ENCODE measurements at places on chromosomes 2 and 18.

DNA sequence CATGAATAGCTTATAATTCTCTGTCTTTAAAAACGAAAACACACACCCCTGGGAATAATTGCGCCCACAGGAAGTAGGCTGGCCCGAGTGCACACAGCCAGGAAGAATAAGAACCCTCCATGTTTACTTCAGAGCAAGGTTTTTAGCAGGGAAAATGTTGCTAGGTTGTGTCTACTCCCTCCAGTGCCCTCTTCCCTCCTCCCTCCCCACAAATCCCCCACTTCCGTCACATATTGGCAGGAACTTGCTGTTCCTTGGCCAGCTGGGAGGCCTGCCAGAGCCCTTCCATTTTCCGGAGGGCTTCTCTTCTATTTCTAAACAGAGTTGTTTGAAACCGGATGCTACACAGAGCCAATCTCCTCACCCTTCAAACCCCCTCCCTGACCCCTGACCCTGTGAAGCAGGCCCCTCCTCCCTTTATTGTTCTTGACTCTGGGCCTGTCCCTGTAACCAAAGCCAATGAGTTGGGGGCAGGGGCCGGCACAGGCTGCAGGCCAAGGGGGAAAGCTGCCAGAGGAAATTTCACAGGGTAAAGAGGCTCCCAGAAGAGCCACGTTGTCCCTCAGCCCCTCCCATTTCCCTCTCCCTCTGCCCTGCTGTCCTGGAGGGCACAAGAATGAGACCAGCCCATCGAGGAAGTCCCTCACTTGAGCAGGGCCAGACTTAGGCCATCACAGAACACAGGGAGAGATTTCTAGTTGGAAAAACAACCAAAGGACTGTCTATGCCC, 49.8 kb upstream of the LGALSL start:
- no peak for DNase-seq

- DNase-seq, result no peak
These were observed 17.4 kb upstream of the RMDN2 start for GRCh38 chr2:37907501-37908225.

- no peak for DNase-seq
These were observed 64.5 kb downstream of the ADI1 start for GRCh38 chr2:3454802-3455201.

DNA sequence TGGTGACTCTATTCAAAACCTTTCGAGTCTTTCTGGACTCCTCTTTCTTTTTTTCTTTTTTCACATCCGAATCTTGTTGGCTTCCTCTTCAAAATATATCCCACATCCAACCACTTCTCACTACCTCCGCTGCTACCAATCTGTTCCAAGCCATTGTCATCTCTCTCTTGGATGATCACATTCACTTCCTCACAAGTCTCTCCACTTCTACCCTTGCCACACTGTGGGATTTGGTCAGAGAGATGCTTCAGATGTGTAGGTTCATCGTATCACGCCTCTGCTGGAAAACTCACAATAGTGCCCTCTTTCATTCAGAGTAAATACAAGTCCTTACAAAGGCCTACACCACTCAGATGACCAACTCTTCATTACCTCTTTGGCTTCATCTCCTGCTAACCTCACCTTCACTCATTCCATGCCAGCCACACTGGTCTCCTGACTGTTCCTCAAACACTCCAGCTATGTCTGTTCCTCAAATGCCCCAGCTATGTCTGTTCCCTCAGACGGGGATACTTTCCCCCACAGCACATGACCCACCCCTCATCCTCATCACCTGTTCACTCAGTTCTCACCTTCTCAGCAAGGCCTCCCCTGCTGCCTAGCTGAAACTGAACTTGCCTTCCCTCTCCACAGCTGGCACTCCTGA, 67.2 kb upstream of the PELI1 start:
- no peak for DNase-seq

- DNase-seq, result no peak
These were observed 32.5 kb downstream of the HS6ST1 start for GRCh38 chr2:128286011-128286721.

GRCh38 chr2:62381656-62382055, 124.3 kb downstream of the TMEM17 start:
- DNase-seq, result no peak

- DNase-seq, result no peak
These were observed 14.9 kb downstream of the NLRC4 start for GRCh38 chr2:32249731-32250236.

GRCh38 chr2:75558786-75559679, 1.7 kb downstream of the EVA1A start:
- DNase-seq, result no peak

GRCh38 chr2:197454923-197455322, 1.6 kb downstream of the COQ10B start:
- DNase-seq, result no peak

DNA sequence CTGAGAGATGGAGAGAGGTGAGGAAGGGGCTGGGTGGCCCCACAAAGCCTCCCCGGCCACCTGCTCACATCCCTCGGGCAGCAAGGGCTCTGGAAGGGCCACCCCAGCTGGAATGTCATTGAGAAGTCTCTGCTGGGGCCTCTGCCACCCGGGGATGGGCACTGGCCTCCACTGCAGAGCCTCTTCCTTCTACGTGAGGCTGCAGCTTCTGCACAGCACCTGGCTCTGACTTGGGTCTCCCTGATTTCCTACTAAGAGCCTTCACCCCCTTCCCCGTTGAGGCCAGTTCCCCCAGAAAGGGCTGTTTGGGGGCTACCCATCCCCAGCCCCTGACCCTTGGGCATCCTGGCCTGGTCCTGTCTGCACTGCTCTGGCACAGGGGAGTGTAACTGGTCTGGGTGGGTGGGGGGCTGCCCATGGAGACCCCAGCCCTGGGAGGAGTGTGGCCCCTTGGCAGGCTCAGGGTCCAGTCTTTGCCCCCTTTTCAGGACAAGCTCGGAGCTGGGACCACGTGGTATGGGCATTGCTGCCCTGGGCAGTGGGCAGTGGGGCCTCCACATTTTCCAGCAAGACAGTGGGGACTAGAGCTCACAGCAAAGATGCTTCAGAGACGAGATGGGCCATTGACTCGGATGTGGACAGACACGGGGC, 5.6 kb downstream of the PDCD1 start:
- DNase-seq, result no peak

GRCh38 chr2:174335988-174336500, 1.3 kb downstream of the SP9 start:
- no peak for DNase-seq

GRCh38 chr18:35588995-35589394, 7.5 kb downstream of the GALNT1 start:
- no peak for DNase-seq

GRCh38 chr18:45255197-45255890, 359.9 kb upstream of the SLC14A2 start:
- no peak for DNase-seq

DNA sequence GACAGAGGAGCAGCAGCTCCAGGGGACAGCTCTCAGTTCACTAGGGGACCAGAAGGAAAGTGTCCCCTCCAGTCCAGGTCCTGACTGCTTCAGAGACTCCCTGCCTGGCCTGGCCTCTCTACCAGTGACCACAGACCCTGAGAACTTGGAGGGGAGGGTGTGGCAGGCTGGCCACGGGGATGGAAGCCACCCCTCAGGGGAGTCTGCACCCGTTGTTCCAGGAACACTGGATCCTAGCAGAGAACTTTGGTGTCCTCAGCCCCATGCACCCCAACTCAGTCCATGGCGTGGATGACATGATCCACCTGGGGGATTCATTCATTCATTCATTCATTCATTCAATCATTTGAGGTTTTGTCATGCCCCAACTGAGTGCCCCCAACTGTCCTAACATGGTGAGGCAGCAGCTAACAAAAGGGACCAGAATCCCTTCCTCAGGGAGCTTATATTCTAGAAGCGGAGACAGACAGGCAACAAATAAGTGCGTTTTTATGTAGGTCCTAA, 31.9 kb downstream of the MYO7B start:
- no peak for DNase-seq

- no peak for DNase-seq
These were observed 275.9 kb downstream of the TMX3 start for GRCh38 chr18:68438983-68439382.

- DNase-seq, result no peak
These were observed 118.8 kb upstream of the CYP1B1 start for GRCh38 chr2:38194751-38195150.

DNA sequence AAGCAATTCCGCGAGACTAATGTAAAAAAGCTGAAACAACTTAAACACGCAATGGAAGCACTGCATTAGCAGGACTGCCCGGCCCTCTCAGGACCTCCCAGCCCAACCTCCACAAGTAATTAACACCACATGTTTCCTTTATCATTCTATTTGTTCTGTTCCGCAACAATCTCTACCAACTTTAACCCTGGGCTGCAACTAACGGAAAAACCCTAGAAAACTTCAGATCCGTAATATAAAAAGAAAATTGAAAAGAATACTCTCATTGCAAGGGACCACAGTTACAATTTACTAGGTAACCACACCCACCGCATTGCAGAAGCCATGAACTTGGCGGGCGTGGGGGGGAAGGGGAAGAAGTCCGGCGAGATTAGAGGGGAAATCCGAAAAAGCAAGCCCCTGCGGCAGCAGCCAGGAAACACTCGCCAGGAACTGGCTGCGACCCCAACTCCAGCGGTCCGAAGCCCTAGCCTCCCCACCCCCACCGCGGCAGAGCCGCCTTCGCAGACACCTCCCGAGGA, 1.2 kb downstream of the EPB41L3 start:
- DNase-seq, result no peak

- no peak for DNase-seq
These were observed 9.9 kb upstream of the AOX1 start for GRCh38 chr2:200575957-200576356.

GRCh38 chr2:225070811-225071210, 28.5 kb upstream of the DOCK10 start:
- DNase-seq, result no peak

- no peak for DNase-seq
These were observed 43.1 kb upstream of the AFF3 start for GRCh38 chr2:100185516-100185915.

GRCh38 chr18:23943104-23943503, 71.5 kb upstream of the TTC39C start:
- no peak for DNase-seq

DNA sequence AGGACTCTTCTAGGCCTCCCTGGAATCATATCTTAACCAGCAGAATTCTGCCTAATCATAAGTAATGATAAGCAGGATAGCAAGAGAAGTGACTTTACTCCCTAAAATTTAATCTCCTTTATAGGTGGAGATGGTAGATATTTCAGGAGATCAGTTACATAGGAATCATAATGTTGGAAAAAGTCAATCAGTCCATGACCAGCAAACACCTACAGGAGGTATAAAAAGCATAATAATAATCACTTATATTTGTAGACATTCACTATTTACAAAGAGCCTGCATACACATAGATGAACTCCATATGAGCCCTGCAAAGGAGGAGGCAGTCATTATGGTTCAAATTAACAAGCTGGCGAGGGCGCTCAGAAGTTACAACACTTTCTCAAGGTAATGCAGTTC, 2.5 kb downstream of the GALNT5 start:
- DNase-seq, result no peak

DNA sequence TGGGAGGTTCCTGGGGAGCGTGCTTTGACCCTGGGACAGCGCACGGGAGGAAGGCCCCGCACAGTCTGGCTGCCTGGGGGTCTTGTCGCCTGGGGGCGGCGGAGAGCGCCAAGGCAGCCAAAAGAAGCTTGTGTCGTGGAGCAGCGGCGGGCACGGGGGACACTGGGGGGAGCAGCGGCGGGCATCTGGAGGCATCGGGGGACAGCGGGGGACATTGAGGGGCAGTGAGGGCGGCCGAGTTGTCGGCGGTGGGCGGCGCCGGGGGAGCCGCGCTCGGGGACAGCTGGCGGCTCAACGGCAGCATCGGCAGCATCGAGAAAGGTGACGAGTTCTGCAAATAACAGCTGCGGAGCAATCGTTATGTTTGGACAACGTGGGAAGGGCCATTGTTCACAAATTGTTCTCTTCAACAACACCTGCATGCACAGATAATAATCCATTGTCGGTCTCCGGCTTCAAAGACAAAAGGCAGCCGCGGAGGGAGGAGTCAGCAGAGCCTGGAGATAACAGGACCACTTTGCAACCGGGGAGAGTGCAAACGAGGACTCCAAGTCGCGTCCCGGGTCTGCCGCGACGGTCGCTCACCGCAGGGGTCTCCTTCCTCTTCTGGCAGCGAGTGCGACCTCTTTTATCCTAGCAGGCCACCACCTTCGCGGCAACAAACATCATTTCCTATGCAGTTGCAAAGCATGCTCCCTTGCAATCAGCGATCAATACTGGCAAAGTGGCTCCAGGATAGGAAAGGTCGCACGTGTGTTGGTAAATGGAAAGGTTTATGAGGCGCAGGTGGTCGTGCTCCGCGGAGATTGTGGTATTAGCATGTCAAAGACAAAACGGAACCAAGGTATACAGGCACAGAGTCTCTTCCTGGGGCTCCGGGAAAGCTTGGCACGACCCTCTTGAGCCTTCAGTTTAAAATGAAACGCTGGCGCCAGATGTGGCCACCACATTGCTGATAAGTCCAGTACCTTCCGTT, 132.3 kb upstream of the DLX2 start:
- no peak for DNase-seq

GRCh38 chr2:30503695-30504052, 56.6 kb downstream of the LCLAT1 start:
- DNase-seq, result no peak

GRCh38 chr18:59024829-59025228, 114.9 kb upstream of the SEC11C start:
- no peak for DNase-seq

GRCh38 chr18:58299936-58300335, 255.9 kb downstream of the NEDD4L start:
- DNase-seq, result no peak

DNA sequence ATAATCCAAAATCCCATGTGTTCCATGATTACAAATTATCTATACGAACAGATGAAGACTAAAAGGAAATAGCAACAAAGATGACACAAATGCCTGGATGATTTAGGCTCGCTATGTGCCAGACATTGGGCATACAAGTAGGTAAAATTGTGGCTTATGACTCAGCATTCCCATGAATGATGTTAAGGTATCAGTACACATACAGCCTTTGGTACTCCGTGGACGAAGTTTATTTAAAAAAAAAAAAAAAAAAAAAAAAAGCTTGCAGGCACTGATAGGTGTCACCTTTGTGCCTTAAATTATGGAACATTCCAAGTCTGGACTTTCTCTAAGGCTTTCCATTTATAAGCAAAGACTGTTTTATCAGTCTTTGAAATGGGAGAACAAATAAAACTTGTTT, 2.7 kb downstream of the CHAC2 start:
- no peak for DNase-seq

DNA sequence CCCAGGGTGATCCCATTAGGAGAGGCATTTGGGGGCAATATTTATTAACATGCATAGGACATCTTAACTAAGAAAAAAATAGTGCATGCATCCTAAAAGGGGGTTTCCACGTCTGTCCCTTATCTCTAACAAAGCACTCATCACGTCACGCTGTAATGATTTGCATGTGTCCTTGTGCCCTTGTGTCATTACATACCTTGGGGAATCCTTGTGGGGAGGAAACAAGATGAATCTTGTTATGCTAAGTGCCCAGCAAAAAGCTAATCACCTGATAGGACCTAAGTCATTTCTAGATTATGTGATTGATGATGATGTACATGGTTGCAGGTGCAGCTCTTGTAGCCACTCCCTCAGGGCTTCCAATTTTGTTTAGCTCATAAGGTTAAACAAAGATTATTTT, 250.9 kb downstream of the FBXO15 start:
- no peak for DNase-seq

GRCh38 chr2:168338292-168338691, 90.9 kb upstream of the STK39 start:
- DNase-seq, result no peak
